ENCODE measurements at places on chromosomes 16 and 17.

DNA sequence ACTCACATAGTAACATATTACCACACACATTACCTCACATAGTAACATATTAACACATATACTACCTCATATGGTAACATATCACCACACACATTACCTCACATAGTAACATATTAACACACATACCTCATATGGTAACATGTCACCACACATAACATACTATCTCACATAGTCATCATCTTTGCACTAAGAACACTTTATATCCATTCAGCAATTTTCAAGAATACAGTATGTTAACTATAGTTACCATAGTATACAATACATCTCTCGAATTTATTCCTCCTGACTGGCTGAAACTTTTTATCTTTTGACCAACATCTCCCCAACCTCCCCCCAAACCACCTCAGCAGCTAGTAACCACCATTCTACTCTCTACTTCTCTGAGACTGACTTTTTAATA lies 7.6 kb downstream of the NUDT7 start:
- no peak for DNase-seq

DNA sequence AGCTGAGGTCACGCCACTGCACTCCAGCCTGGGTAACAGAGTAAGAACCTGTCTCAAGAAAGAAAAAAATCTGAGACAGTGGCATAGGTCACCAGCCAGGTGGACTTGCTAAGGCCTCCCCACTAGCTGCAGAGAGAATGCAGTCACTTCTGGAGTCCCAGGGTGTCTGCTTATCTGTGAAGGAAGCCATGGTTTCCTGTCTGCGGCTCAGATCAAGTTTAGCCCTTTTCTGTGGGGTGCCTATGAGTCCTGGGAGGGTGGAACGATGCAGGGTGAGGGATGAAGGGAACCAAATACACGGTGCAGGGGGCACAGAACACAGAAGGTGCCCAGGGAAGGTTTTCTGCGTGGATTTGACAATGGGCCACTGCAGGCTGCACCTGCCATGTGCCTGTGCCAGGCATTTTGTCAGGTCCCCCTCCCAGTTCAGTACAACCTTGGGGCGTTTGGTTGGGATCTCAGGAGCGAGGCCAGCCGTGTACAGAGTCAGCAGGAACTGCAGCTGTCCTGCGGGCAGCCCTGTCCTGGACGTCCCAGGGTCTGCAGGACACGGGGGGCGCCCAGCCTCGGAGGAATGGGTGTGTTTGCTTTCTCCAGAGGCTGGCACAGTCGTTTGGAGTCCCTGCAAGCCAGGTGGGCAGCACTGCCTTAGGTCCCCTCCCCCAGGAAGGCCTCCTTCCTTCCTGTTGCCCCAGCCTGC lies 41.8 kb downstream of the RAB11FIP4 start:
- no peak for DNase-seq

- no peak for DNase-seq
Observed at GRCh38 chr16:83271970-83272575, 535.7 kb upstream of the HSBP1 start.

GRCh38 chr17:40873801-40874200 lies 6.8 kb upstream of the KRT12 start:
- no peak for DNase-seq

All from HEK293T (cell line).